Stimulated activated naive CD4-positive, alpha-beta T cell treated with Interleukin-2 at 50 U/mL for 16 hours (primary cell): ENCODE measurements at places on chromosomes 7 and 10.

DNA sequence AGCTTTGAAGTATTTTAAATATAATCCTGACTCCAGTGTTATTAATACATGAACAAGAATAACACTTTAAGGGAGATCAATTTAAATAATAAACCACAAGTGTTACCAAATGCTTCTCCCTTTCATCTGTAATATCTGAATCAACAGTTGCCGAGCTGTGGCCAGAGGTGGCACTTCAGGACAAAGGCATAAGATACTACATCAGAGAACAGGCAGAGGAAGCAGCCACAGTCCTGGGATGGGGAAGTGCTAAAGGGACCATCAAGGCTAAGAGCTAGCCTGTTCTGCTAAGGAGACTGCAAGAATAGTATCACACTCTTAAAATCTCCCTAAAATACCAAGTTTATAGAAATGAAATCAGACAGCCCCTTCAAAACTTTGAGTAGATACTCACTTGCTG is 378.2 kb upstream of the PRKCQ start:
- no peak for DNase-seq

- DNase-seq = peak; percentile 46
Observed at GRCh38 chr10:133275684-133276092, 980 bp downstream of the ADAM8 start.

- DNase-seq = no peak
Observed at GRCh38 chr7:156665101-156665500, 24.5 kb downstream of the RNF32 start.

- no peak for DNase-seq
Observed at GRCh38 chr7:45910855-45911254, 10.2 kb downstream of the IGFBP3 start.

- DNase-seq = no peak
Observed at GRCh38 chr7:158933468-158934139, 77.2 kb downstream of the DYNC2I1 start.

DNA sequence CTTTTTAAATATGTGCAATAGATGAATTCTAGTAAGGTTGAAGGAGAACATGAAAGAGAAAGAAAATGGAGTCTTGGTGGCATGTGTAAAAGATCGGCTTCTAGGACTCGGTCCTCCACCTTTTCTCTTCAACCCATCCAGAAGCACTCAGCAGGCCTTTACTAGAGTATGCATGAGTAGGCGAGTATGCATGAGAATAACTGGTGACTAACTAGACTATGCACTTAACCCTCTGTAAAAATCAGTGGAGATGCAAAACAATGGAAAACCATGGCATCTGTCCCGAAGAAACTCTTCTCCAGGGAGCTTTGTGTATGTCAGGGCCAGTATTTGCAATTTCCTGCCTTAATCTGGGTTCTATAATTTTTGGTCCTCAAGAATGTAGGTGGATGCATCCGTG is 40.0 kb upstream of the GRB10 start:
- DNase-seq = no peak

- no peak for DNase-seq
Observed at GRCh38 chr7:151256410-151257045, 8.0 kb upstream of the SMARCD3 start.

- no peak for DNase-seq
Observed at GRCh38 chr10:29687421-29688164, 52.8 kb upstream of the SVIL start.

DNA sequence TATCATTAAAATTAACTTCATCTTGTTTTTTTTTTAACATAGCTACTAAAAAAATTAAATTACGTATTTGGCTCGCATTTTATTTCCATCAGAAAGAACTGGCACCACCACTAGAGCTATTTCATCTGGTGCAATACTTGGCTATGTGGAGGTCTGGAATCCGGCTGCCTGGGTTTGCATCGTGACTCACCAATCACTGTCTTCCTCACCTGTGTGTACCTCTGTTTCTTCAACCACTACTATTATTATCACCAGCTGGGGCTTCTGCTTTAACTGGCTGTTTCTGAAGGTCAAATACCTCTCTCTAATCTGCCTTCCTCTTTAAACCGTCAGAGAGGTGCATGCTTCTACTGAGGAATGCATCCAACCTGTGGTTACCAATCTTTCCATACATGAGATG is 6.5 kb downstream of the WDR91 start:
- DNase-seq = no peak

GRCh38 chr10:50033481-50033880 is 34.3 kb upstream of the WASHC2A start:
- DNase-seq = no peak

DNA sequence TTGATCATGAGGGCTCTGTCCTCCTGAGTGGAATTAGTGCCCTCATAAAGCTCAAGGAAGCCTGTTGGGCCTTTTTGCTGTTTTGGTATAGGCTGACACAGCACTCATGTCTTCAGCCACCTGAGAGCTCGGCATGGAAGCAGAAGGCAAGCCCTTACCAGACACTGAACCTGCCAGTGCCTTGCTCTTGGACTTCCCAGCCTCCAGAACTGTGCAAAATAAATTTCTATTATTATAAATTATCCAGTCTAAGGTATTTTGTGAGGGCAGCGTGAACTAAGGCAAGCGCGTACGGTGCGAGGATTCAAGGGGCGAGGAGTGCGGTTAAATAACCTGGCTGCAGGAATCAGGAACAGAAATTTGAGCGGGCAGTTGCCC is 281.5 kb upstream of the LYZL1 start:
- no peak for DNase-seq

DNA sequence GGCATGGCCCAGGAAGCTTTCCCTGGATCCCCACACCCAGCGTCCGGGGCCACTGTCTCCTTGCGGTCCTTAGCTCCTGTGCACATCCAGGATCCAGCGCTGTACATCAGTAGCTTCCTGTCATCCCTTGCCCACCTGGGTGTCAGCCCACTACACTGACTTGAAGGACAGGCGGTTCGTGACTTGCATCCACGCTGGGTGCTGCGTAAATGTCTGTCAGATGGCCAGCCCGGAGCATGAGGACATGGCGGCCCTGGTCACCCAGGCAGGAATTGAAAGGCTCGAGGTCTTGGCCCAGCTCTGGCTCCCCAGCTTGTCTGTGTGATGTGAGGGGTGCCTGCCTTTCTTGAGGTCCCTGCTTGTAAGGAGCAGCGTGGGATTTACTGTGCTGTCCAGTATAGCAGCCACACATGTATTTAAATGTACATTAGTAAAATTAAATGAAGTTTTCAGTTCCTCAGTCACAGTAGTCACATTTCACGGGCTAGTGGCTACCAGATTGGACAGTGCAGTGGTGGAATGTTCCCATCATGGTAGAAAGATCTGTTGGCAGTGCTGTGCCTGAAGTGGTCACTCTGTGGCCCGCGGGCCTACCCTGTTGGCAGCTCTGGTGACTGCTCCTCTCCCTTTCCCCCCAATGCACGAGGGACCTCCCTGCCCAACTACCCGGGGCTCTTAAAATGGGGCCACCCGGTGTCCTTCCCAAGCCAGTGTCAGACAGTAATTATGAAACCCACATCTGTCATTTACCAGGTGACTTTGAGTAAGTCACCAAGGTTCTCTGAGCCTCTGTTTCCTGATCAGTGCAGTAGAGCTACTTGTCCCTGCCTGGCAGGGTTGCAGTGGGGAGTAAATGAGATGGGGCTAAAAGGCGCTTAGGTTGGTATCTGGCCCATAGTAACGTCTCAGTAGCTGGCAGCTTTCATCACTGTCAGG is 97.8 kb upstream of the PPIF start:
- no peak for DNase-seq

- no peak for DNase-seq
Observed at GRCh38 chr7:137890449-137890921, 43.7 kb upstream of the DGKI start.

- no peak for DNase-seq
Observed at GRCh38 chr7:129851174-129851573, 101.6 kb downstream of the UBE2H start.

- DNase-seq = no peak
Observed at GRCh38 chr7:48077423-48077822, 11.6 kb upstream of the UPP1 start.

- DNase-seq = no peak
Observed at GRCh38 chr7:156722043-156722826, 81.7 kb downstream of the RNF32 start.

- peak; percentile 78 for DNase-seq
Observed at GRCh38 chr10:27252267-27253000, 11.8 kb upstream of the ACBD5 start.

GRCh38 chr7:19215412-19215811 is 70.2 kb upstream of the FERD3L start:
- no peak for DNase-seq

DNA sequence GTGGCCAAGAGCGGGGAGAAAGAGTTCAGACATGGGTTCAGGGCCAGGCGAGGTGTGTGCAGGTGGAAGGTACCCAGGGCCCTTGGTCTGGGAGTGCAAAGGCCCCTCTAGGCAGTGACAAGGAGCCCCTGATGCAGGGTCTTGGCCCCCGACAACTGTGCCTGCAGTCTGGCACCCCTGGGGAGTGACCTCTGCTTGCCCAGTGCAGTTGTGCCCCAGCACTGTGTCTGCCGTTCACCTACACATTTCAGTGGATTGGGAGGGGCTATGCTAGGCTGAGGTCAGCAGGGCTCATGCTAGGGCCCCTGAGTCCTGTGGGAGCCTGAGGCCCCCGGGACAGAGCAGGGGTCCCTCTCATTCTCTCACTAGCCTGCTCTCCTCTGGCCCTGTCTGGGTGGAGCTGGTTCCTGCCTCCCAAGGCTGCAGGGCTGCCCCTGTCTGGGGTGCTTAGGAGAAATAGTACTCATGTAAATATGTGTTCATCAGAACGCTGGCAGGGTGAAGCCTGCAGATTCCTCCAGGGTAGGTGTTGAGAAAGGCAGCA is 550.4 kb downstream of the TCERG1L start:
- no peak for DNase-seq

DNA sequence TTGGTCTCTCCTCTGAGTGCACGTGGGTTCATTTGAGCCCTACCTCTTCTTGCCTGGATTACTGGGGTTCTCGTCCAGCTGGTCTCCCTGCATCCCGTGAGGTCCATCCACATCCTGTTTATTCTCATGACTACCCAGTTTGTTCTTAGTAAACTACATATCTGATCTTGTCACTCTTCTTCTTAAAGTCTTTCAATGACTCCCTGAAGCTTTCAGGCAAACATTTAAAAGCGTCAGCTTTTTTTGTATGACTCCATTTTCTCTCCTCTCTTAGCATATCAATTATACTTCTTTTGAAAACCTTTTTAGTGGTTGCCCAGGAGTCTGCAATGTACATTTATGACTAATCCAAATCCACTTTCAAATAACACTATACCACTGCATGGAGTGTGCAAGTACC is 7.5 kb downstream of the SFXN2 start:
- DNase-seq = no peak

DNA sequence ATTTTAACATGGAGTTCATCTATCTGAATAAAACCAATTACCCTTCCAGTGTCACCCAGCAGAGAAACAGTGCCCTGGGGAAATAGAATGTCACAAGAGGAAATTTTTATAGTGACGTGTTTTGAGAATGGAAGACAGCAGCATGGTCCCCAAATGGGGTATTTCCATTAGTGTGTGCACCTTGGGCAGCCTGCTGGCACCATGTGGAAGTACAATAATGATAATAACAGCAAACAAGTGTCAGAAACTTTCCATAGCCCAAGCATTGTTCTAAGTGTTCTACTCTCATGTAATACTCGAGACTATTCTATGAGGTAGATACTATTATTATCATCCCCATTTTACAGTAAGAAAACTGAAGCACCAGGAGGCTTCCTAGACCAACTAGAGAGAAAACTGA is 2.2 kb upstream of the PDE1C start:
- no peak for DNase-seq

DNA sequence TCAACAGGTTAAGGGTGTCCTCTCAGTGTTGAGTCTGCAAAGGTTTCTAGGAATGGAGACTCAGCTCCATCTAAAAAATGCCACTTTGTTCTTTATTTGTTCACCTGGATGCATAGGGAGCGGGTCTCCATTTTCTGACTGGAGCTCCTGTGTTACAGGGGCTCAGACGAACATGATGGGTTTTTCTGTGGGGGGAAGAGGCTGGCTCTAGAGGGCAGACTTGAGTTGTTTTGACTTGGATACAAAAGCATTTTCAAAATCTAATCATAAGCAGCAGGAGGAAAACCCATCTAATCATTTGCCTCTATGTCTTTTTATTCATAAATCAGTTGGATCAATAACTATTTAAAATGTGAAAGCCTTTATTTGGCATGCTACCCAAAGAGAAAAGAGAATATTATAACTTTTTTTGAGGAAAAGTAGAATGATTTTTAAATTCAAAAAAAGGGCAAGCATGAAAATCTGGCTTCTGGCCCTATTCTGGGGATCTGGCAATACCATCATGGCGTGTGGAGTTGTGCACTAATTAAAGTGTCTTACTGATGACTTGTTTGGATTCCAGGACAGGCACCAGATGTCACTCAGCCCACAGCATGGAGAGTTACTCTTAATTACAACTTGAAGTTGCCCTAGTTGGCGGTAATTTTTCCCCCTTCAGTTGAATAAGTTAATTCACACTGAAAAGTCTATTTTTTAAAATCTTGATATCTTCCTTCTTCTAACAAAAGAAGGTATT is 594.9 kb downstream of the REEP3 start:
- DNase-seq = no peak

GRCh38 chr10:93288679-93289634 is 193.2 kb downstream of the MYOF start:
- peak; percentile 8 for DNase-seq

DNA sequence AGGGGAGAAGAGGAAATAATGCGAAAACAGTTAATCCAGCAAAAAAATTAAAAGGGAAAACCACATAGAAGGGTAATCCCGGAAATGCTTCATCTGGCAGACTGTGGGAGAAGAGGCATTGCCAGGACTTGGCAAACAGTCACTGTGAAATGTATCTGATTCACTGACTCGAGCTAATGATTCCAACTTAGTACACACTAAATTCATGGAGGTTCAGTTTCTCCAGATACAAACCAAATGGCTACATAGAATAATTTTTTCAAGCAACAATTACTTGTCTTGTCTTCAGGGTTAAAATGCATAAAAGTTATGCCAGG is 36.4 kb downstream of the GDI2 start:
- no peak for DNase-seq

DNA sequence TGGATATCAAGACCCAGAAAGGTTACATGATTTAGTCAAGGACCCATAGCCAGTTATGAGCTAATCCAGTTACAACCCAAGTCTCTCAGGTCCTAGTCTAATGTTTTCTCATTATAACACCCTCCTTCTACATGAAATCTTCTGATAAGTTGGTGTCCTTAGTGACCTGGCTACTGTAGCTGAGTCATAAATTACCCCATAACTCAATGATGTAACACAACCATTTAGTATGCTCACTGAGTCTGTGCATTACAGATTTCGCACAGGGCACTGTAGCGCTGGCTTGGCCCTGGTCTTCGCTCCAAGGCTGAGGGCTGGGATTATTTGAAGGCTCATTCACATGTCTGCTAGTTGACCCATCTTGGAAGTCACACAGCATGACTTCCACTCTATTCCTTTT is 36.0 kb upstream of the GLCCI1 start:
- DNase-seq = no peak

DNA sequence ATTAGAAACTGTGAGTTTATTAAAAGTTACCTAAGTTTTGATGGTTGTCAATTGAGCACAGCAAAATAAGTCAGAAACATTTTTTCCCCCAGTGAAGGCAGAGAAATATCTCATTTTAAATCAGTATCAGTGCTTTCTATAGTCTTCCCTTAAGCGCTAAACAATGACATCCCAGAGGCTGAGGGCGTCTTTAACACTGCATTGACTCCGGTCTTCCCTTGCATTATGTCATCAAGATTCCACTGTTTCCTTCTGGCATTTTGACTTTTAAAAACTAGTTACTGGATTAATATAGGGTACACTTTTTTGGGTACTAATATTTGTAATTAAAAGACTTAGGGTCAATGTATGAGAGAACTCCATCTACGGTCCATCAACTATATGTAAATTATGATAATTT is 3.9 kb downstream of the GLUD1 start:
- DNase-seq = no peak

- DNase-seq = no peak
Observed at GRCh38 chr7:76396864-76397263, 12.6 kb downstream of the SSC4D start.
